Stimulated activated CD8-positive, alpha-beta memory T cell treated with anti-CD3 and anti-CD28 coated beads, Interleukin-2, amount 100 ng/mL, for 1 hour (primary cell): ENCODE measurements at places on chromosomes 7 and 10.

- no peak for DNase-seq
Observed at GRCh38 chr7:130435311-130435854, 5.4 kb downstream of the CEP41 start.

GRCh38 chr10:108424656-108425055 is 1260.2 kb upstream of the SORCS1 start:
- DNase-seq, result no peak

- DNase-seq, result no peak
Observed at GRCh38 chr7:112300831-112301407, 94.4 kb downstream of the ZNF277 start.

DNA sequence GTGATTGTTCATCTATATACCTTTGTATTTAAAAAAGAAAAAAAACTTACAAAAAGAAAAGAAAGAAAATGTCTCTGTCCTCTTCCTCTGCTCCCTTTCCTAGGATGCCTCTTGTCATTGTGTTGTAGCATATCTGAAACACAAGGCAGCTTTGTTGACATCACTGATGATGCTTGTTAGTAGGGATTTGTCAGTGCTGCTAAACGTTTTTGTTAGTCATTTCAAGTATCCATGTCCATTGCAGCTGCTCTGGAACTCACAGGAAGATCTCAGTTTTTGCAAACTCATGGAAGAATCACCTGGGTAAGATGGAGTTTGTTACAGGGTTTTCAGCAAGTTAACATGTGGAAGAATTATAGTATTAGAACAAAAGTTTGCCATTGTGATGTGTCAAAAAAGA is 123.6 kb downstream of the CCSER2 start:
- no peak for DNase-seq
